Stimulated activated CD4-positive, alpha-beta T cell treated with anti-CD3 and anti-CD28 coated beads, TNF-alpha, amount 100 ng/mL, for 24 hours (primary cell): ENCODE measurements at places on chromosomes 3 and 15.

DNA sequence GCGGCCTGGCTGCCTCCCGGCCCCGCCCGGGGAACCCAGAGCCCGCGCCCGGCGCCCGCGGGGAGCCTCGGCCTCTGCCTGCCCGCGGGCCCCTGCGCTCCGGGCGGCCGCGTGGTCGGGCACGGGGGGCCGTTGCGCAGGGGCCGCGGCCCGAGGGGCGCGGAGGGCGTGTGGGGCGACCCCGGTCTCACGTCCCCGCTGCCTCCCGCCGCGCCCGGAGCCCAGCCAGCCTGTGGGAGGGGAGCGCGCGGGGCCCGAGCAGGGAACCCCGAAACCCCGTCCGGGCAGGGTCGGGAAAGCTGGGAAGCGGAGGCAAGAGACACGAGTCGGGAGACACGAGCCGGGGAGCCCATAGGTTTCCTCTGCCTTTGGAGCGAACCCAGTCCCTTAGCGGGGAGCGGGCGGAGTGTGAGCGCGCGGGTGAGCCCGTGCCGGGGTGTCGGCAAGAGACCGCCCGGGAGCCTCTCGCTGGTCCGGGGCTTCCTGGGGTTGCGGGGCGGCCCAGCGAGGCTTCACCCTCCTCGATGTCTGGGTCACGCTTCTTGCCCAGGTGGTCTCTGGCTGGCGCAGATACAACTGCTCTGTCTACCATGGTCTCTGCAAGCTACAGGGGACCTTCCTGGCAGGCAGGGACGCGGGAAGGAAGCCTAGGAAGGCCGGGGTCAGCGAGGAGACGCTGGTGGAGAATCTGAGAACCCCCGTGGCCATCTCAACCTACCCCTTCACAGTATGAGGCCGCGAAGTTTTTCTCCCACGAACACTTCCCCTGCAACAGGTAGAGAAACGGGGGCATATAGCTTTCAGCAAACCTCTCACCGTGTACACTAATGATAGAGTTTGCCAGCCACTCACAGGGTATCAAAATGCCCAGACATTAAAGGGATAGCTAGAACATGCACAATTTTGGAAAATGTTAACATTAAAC lies 586 bp downstream of the LRRK1 start:
- peak; percentile 14 for DNase-seq

GRCh38 chr15:85708402-85708941 lies 86.3 kb downstream of the KLHL25 start:
- no peak for DNase-seq

DNA sequence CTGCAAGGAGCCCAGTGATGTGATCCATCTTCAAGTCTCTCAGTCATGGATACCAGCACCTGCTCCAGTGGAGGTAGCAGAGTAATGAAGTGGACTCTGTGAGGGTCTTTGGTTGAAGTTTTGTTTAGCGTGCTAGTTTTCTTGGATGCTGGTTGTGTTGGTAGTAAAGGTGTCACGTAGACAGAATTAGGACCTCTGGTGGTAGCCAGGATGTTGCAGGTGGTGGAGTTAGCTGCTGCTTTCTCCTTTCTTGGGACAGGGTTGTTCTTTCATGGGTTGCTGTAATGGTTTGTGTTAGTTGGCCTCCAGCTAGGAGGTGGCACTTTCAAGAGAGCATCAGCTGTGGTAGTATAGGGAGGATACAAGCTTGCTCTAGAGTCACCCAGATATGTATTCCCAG lies 125.2 kb downstream of the ANXA2 start:
- no peak for DNase-seq

DNA sequence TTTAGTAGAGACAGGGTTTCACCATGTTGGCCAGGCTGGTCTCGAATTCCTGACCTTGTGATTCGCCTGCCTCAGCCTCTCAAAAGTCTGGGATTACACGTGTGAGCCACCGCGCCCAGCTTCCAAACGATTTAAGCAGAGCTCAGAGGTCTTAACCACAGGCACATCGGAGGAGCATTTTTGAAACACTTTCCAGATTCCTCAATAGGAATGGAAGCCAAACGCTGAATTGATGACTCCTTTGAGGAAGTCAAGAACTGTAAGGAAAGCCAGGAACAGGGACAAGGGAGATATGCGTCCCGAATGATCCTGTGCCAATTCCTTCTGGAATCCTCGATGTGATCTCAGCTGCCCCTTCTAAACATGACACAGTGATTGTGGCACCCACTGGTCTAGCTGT lies 40.0 kb downstream of the TRH start:
- no peak for DNase-seq

GRCh38 chr3:169811631-169812331 lies 889 bp upstream of the LRRIQ4 start:
- no peak for DNase-seq

GRCh38 chr15:67501177-67501835 lies 19.6 kb upstream of the C15orf61 start:
- no peak for DNase-seq

GRCh38 chr3:38566215-38566528 lies 70.0 kb downstream of the EXOG start:
- no peak for DNase-seq

GRCh38 chr3:14430706-14431451 lies 28.5 kb downstream of the SLC6A6 start:
- no peak for DNase-seq

DNA sequence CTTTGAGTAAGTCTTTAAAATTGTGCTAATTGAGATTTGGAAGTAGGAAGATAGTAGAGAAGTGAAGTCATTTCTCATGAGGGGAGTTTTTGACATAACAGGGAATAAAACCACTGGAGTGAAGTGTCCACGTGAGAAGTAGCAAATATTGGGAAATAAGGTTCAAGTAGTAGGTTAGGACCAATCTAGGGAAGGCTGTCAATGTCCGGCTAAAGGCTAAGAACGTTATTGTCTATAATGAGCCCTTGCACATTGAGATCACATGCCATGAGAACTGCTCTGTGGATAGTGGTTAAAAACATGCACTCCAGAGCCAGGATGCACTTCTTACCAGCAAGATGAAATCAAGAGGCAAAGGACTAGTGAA lies 459.9 kb upstream of the TPRG1 start:
- no peak for DNase-seq
